ENCODE measurements at places on chromosomes 4 and X. TPM values are rescaled to one million over a fixed set of nuclear protein-coding genes. Genes with fewer than 3 reads are reported as not detected.

The RUFY3 gene
- total RNA-seq: 38.3 TPM

The AGTR2 gene
- total RNA-seq: not detected

The PRRG3 gene
- not detected for total RNA-seq

The ZFYVE28 gene
- total RNA-seq: 11.2 TPM

The USP17L22 gene
- total RNA-seq: not detected

The FGF5 gene
- not detected for total RNA-seq

The TCEAL5 gene
- total RNA-seq: not detected

The MAPK10 gene
- not detected for total RNA-seq

The FGFBP2 gene
- total RNA-seq: 5.2 TPM

The MYOZ2 gene
- not detected for total RNA-seq

The GAGE13 gene
- total RNA-seq: not detected

The F8A3 gene
- total RNA-seq: 0.89 TPM

The MAGEA10 gene
- total RNA-seq: not detected

The HELT gene
- total RNA-seq: not detected

The BDH2 gene
- 22.3 TPM for total RNA-seq

The TMPRSS11B gene
- total RNA-seq: not detected

The SLC9A7 gene
- total RNA-seq: 4.3 TPM

The SSX2 gene
- total RNA-seq: not detected

The EMCN gene
- total RNA-seq: not detected

The SERTM2 gene
- not detected for total RNA-seq

The RAI2 gene
- not detected for total RNA-seq

The MGST2 gene
- 10.3 TPM for total RNA-seq

The CYTL1 gene
- not detected for total RNA-seq

The FAM120C gene
- total RNA-seq: 11.7 TPM

The SPATA18 gene
- total RNA-seq: 0.31 TPM

The FATE1 gene
- not detected for total RNA-seq

The C4orf54 gene
- total RNA-seq: not detected

The CDKL2 gene
- total RNA-seq: 1.1 TPM

The SFRP2 gene
- not detected for total RNA-seq

The IL21 gene
- total RNA-seq: 0.36 TPM

The CPE gene
- not detected for total RNA-seq

The AVPR2 gene
- not detected for total RNA-seq

The HGFAC gene
- total RNA-seq: not detected

The OPN1MW gene
- total RNA-seq: not detected

The XK gene
- total RNA-seq: not detected

The CXorf66 gene
- total RNA-seq: not detected

The TMEM33 gene
- 43.3 TPM for total RNA-seq

The MAGEA3 gene
- total RNA-seq: not detected

The SH3D19 gene
- not detected for total RNA-seq

The MAGEA1 gene
- not detected for total RNA-seq

The ZXDA gene
- total RNA-seq: 3.7 TPM

The RAB33A gene
- 21.8 TPM for total RNA-seq

The RASSF6 gene
- total RNA-seq: not detected

The PPP1R2C gene
- not detected for total RNA-seq
